ENCODE measurements at places on chromosomes 7 and 10.

GRCh38 chr7:115005251-115005650 is 83.4 kb downstream of the MDFIC start:
- no peak for DNase-seq

- no peak for DNase-seq
Measured at GRCh38 chr10:119120413-119120867, 16.5 kb downstream of the DENND10 start.

- DNase-seq: no peak
Measured at GRCh38 chr7:22378199-22378980, 21.4 kb upstream of the RAPGEF5 start.

GRCh38 chr10:24952707-24953645 is 570 bp upstream of the PRTFDC1 start:
- DNase-seq: no peak

- DNase-seq: no peak
Measured at GRCh38 chr7:2409745-2410414, 6.5 kb downstream of the CHST12 start.

GRCh38 chr10:80110986-80111385 is 21.5 kb upstream of the PLAC9 start:
- DNase-seq: no peak

- no peak for DNase-seq
Measured at GRCh38 chr10:43706166-43706565, 57.5 kb upstream of the ZNF32 start.

DNA sequence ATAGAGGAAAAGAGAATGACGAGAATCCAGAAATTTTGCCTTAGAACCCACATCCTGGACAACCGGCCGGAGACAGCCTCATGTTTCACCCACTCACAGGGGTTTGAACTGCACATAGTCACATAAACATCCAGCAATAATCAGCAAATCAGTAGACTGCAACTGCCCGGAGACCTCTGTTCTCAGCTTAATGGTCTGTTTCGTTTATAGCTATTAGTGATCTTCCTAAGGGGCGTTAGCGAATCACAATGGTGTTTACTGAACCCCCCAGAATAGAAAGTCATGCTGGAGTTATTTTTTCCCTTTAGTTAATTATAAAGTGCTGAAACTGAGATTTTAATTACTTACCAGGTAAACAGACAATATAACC is 98.4 kb downstream of the SFMBT2 start:
- no peak for DNase-seq

Data from esophagus squamous epithelium (tissue), 5 donors.